ENCODE measurements at places on chromosomes 6 and 20. TPM values are rescaled to one million over a fixed set of nuclear protein-coding genes. Genes with fewer than 3 reads are reported as not detected.

FOXO3 gene
- total RNA-seq, result 14.6 TPM

LAMA2 gene
- total RNA-seq, result 0.65 TPM

SNAI1 gene
- total RNA-seq, result 1.7 TPM

ATP9A gene
- total RNA-seq, result 7.9 TPM

PANK2 gene
- total RNA-seq, result 62.3 TPM

SFT2D1 gene
- 47.1 TPM for total RNA-seq

LCA5 gene
- total RNA-seq, result 5.0 TPM

DAAM2 gene
- total RNA-seq, result 5.2 TPM

DNA sequence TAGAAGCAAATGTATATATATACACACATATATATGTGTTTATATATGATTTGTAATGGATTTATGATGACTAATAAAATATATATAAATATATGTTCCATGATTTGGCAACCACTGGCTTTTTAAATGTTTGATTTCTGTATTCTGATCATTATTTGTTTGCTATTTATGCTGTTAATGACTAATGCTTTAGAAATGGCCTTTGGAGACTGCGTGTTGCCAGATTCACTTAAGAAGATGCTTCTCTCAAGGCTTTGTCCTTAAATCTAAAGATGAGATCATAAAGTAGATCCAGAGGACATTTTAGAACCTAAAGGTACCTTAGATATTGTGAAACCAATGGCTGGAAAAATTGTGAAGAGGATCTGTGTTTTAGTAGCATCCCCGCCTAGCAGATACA, 116.0 kb upstream of the SUPT3H start:
- DNase-seq, result no peak

DNA sequence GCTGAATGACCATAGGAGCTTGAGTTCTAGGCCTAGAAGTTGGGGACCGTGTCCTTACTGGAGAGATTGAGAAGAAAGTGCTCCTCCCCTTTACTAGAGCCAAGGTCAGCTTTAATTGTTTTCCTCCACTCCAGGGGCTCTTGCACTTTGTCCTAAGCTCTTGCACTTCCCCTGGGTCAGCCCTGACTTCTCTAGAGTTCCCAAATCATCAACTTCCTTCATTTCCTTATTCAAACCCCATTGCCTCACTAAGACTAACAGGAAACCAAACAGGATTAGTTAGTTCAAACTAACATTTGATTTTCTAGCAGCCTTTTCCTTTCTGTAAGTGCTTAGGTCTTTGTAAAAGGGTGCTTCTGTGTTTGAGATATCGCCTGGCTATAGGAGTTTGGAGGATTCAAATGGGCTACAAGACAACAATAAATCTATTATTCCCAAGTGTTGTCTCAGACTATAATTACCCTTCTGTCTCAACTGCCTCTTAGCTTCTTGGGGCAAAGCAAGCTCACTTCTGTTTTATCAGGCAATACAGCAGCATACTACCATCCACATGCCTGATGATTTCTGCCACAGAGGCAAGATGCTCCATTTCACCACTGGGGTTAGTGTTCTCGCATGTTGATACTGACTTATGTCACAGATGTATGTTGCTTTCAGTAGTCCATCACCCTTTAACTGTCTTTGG, 12.8 kb upstream of the DTNBP1 start:
- no peak for DNase-seq

DNA sequence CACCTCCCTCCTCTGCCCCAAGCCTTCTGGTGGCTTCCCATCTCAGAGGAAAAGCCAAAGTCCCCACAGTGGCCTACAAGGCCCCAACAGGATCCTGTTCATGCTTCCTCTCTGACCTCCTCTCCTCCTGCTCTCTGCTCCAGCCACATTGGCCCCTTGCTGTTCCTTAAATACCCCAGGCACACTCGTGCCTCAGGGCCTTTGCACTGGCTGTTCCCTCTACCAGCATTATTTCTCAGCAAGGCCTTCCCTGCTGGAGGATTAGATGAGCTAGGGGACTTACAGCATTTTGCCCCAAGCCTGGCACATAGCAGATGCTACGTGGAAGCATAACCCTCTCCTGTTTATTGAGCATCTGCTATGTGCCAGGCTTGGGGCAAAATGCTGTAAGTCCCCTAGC, 7.8 kb downstream of the CCN5 start:
- DNase-seq, result no peak

DNA sequence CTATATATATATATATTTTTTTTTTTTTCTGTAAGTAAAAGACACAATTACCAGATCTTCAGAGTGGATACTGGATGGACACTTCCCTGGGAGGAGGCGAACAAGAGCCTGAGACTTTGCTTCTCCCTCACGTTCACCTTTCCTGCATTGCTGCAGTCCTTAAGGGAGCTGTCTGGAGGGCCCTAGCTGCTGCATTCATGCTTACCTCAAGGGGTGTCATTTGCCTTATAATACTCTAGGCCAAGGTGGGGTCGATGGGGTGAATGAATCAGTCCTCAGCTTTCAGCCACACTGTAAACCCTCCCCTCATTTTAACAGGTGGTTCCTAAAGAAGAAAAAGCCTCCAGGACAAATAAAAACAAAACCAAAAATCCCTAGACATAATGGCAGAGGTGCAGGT, 34.8 kb upstream of the CD83 start:
- no peak for DNase-seq

GRCh38 chr6:30614044-30614842, 2.8 kb downstream of the PPP1R10 start:
- no peak for DNase-seq

DNA sequence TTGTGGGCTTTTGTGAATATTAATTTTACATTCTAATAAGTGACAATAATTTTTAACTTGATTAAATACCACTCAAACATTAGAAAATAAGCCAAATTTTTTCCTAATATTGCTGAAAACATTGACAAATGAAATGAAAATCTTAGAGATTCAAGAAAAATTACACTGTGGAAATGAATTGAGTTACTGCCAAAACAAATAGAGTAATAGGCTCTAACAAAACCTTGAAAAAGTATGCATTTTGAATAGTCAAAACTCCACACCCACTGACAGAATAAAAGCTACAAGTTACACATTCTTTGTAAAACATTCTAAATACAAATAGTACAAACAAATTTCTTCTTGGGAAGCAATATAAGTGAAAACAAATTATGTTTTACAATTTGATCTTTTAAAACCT, 5.9 kb downstream of the TBX18 start:
- DNase-seq, result no peak

- DNase-seq, result no peak
Observed at GRCh38 chr6:111565326-111566221, 40.1 kb downstream of the TRAF3IP2 start.
